NCI-H1694 (cell line): ENCODE measurements at places on chromosomes 5 and 9.
A peak's percentile ranks its signal among the peaks of the same experiment; 100 is the strongest.

DNA sequence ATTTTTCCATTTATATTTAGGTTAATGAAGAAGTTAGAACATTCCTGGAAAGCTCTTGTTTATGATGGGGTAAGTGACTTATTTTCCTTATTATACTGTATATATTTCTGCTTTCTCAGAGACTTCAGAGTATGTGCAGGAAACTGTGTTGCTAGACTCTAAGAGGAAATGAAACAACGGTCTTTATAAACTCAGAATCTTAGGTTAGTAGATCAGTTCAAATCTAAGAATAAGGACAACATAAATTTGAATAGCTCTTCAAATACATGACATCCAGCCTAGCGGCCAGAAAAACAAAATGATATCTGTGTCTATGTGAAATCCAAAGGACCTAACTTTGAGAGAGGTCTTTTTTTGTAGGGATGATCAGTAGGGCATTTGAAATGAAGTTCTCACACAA is 94.3 kb downstream of the PRKACG start:
- DNase-seq = no peak

DNA sequence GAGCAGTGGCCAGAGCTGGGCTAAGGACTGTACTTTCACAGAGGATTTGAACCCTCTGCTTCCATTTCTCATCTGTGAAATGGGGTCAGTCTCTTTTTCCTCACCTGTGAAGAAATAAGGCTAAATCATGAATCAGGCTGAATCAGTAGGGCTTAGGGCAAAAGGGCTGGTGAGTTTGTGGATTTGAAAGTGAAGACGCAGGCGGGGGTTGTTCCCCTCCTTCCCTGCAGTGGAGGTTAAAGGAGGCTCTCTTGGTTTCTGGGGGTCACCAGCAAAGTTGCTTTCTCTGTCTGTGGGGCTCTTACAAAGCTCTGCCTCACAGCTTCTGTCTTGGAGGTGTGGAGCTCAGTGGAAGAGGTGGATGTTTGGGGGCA is 17.6 kb upstream of the NDST1 start:
- DNase-seq = no peak

DNA sequence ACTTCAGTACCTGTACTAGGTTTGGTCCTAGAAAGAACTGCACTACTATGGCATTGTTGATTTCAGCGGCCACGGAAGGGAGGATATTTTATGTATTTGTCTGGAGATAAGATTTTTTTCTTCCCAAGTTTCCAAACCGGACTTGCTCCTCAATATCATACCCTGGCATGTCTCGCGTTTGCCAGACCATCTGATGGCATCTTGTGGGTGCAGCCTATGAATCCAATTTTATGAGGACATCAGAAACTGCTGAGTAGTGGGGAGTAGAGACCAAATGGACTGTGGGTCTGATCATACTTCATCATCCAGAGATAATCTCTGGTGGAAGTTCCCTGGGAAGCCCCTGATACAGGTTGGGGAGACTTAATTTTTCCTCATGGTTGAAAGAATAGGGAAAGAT is 716.1 kb upstream of the WWC1 start:
- no peak for DNase-seq

DNA sequence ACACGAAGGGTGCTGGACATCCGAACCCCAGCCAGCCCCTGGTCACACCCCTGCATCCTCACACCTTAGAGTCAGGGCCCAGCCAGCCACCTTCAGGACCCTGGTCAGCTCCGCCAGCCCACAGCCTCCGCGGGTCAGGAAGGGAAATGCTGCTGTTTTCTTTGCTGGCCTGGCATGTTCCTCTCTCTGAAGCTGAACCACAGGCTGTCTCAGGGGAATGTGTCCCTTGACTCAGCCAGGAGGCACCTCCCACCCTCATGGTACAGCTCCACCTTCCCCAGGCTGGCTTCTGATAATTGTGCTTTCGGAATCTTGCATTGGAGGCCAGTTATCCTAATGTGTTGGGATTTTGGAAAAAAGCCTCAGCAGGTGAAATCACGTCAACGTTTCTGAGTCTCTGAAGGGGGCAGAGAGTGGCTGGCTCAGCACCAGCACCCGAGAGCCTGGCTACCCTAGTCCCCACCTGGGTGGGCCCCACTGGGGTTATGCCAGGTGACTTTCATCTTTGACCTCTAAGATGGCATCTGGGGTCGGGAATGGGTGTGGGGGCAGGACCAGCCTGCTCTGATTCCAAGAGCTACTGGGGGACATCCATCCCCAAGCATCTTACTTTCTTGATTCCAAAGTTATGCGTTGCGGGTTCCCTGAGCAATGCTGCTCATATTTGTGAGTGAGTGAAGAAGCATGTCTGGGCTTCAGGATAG is 9.8 kb upstream of the OLFM1 start:
- peak; percentile 45 for DNase-seq

DNA sequence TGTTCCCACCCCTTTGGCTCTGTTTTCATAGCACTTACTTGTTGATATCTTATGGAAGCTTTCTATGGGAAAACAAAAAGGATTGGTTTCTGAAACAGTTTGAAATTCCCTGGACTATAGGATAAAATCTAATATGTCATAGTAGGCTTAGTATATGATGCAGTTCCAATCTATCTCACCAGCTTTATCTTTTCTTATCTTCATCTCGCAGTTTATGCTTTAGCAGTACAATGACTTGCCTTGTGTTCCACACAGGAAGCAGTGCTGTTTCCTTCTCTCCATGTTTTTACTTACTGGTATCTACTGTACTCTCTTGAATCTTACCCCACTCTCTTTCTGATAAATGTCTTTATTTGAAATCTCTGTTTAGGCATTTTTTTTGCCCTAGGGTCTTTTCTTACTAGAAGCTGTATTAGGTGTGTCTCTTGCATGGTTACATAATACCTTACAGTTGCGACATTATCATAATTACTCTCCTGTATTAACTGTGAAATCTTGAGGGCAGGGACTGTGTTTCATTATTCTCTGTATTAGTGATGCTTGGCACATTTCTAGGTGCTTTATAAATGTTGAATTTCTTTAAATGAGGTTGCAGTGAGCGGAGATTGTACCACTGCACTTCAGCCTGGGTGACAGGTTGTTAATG is 76.3 kb downstream of the FOCAD start:
- DNase-seq = no peak

DNA sequence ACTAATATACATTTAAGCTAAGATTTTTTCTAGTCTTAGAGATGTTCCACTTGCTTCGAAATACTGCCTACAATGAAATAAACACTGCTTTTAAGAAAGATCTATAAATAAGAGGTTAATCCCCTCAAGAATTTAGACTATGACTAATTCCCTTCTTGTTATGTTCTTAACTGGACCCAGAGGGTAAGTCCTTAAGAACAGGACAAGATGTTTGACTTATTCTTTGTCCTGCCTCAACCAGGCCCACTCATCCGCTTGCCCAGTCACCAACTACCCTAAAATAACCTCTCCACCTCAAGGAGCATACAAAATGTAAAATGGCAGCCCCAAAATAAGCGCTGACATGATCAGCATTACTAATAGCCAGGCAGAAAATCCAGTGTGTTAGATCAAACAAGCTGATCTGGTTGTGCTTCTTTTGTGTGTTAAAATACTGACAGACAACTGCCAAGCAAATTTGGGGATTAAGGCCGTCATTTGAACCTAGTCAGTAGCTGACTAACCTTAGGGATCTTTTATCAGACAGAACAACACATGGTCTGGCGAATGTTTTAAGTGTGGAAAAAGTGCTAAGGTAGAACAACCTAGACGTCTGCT is 93.7 kb upstream of the SMC5 start:
- no peak for DNase-seq

DNA sequence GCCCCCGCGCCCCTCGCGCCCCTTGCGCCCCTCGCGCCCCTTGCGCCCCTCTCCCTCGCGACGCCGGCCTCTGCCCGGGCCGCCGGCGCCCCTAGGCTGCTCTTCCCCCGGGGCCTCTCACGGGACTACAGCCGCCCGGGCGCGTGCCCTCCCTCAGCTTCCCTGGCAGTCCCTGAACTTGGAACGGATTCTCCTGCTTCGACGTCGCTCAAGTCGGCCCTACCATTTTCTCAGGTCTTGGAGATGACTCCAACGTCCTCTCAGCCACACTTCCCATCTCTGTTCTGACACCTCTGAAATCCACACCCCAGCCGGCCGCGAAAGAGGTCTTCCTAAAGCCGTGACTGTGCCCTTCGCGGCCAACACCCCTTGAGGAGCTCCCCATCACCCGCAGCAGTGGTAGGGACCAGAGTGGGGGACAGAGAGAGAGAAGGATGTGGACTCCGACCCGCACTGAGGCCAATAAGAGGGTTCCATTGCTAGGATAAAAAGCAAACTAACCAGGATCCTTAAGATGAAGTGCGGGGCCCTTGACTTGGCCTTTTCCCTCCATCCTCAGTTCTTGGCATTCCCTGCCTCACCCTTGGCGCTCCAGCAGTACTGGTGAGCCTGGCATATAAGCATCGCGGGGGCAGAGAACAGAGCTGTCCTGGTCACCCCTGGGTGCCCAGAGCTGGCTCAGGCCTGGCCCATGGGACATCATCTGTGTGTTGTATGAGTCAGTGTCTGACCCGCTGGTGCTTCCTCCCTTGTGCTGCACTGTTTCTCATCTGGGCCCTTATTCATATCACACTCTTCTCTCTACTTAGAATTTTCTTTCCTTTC is 38.6 kb upstream of the GARNL3 start:
- DNase-seq = no peak

DNA sequence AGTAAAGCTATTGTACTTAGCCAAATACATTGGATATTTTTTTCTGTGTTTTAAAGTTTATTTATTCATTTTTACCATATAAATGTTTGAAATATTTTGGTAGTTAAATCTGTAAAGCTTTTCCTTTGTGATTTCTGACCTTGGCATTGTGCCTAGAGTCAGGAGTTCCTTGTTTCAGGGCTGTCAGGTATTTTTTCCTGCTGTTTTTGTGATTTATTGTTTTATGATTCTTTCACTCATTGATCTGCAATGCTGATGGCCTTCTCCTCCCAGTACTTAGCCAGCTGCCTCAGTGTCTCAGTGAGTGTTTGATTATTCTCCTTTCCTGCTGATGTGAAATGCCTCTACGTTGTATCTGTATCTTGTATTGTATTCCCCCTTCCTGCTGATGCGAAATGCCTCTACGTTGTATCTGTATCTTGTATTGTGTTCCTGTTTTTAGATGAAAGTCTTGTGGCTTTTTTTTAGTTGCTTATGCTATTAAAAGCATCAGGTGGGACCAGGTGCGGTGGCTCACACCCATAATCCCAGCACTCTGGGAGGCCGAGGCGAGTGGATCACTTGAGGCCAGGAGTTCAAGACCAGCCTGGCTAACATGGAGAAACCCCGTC is 61.0 kb downstream of the EHMT1 start:
- no peak for DNase-seq

- DNase-seq = no peak
These were observed 69.0 kb upstream of the GGTA1 start for GRCh38 chr9:121568343-121569265.

- no peak for DNase-seq
These were observed 27.1 kb downstream of the CYSTM1 start for GRCh38 chr5:140202078-140202477.

DNA sequence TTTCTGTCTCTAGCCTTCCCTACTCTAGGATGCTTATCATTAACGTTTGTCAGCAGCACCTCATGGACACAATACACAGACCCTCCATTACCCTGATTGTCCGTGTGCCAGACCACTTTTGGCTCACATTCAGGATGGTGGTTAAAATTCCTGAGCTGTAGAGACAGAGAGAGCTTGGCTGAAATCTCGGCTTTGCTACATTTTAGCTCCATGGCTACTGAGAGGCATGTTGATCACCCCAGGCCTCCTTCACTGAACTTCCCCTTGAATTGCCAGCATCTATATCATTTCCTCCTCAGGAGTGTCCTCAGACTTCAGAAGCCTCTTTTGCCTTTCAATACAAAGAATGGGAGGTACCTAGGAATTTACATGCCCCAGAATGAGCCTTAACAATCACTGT is 104.7 kb upstream of the ISL1 start:
- DNase-seq = no peak

GRCh38 chr9:125911861-125912644 is 164.9 kb downstream of the PBX3 start:
- DNase-seq = peak; percentile 38

GRCh38 chr5:170651604-170652277 is 131.8 kb upstream of the GABRP start:
- no peak for DNase-seq

DNA sequence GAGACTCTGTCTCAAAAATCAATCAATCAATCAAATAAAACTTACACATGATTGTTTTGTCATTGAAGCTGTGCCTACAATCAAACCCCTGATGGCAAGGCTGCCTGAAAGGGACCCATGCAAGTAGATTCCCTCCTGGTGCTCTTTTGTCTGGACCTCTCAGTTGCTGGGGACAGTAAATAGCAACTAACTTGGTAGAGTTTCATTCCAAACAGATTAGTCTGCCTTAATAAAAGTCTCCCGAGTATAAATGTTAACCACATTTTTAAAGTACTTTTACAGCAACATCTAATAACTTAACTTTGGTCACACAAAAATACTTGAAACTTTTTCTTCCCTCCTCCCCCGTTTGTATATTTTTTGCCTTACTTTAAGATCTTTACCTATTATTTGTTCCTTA is 105.5 kb downstream of the FEM1C start:
- no peak for DNase-seq

- DNase-seq = no peak
These were observed 24.1 kb downstream of the S1PR3 start for GRCh38 chr9:89015336-89015735.

GRCh38 chr9:130212543-130213297 is 40.5 kb downstream of the NCS1 start:
- no peak for DNase-seq

- no peak for DNase-seq
These were observed 16.4 kb downstream of the MFAP3 start for GRCh38 chr5:154055201-154055600.

DNA sequence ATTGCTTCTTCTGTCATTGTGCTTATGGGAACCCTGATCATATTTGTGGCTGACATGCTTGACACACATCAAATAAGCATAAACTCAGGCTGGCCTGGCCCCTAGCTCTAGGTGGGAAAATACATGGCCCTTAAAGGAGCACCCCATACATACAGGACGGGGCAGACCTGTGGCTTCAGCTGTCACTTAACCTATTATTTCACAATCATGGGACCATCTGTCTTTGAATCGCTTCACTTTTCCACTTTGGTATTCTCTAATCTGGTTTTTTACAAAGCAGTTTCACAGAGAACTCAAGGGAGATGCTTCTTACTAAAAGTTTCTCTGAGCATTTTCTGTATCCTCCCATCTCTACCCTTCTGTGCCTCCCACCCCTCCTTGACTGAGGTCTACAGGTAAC is 34.6 kb upstream of the LRRTM2 start:
- no peak for DNase-seq

GRCh38 chr5:138096997-138097828 is 13.4 kb downstream of the WNT8A start:
- DNase-seq = no peak

- no peak for DNase-seq
These were observed 200.2 kb downstream of the DAB2IP start for GRCh38 chr9:121851641-121852091.

GRCh38 chr9:75869236-75869635 is 21.2 kb upstream of the PCSK5 start:
- DNase-seq = no peak

DNA sequence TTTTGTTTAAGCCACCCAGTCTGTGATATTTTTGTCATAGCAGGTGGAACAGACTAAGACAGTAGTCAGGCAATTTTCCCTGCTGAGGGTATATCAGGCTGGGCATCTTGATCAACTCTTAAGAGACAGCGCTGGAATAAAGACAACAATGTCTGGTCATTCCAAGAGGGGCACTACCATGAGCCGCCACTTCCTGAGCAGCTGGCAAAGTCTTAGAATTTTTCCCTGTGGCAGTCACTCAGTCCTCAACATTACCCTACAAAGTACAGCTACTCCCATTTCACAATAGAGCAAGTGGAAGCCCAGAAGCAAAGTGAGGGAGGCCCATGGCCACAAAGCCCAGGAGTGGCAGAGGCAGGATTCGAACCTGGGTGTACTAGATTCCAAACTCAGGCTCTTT is 74.8 kb downstream of the SH3PXD2B start:
- no peak for DNase-seq
